T1000 (cell line): ENCODE measurements at places on chromosomes 11 and 22.

- no peak for DNase-seq
Observed at GRCh38 chr11:132895340-132895739, 637.0 kb downstream of the OPCML start.

DNA sequence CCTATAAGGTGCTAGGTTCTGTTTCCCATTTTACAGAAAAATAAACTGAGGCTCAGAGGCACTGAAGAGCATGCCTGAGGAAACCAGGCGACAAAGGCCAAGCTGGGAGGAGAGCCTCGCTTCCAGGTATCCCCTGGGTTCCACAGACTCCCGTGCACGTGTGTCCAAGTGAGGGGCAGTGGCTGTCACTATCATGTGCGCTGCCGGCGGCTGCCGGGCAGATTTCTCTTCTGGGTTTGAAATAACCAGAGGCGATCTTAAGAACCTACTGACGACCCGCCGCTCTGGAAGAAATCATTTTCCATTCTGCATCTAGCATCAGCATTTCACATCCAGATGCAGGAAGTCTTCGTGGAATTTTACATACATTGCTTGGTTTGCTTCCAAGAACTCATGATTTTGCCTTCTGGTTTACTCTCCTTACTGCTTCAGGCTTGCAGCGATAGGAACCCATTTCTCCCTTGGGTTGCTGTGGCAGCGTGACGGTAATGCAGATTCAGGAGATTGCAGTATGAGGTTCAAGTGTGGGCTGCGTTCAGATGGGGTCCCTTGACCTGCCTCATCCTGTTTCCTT is 28.6 kb downstream of the ARHGAP8 start:
- DNase-seq = no peak

DNA sequence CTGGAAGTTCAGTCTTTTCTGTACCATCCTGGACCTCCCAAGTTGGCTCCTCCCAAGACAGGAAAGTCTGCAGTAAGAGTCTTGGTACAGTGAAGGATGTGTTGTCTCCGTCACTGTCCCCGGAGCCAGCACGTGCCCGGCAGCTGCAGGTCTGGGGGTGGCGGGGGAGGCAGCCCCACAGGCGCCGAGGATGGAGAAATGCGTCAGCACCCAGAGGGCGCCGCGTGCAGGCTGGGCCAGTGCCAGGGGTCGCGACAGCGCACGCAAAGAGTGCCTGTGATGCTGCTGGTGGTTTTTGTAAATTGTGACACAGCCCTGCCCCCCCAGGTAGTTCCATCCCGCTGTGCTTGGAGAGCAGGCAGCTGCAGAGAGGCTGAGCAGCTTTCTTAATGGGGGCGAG is 1200.5 kb downstream of the BRD1 start:
- no peak for DNase-seq

GRCh38 chr11:128343135-128343514 is 244.2 kb downstream of the ETS1 start:
- DNase-seq = no peak
